Ecto neural progenitor cell (in vitro differentiated cells): ENCODE measurements at places on chromosomes 7 and 10.

- DNase-seq = no peak
Measured at GRCh38 chr10:48638739-48639527, 34.1 kb upstream of the ARHGAP22 start.

- no peak for DNase-seq
Measured at GRCh38 chr7:96521068-96521894, 188.4 kb downstream of the SEM1 start.

- no peak for DNase-seq
Measured at GRCh38 chr10:47286591-47287315, 13.2 kb upstream of the GDF10 start.

DNA sequence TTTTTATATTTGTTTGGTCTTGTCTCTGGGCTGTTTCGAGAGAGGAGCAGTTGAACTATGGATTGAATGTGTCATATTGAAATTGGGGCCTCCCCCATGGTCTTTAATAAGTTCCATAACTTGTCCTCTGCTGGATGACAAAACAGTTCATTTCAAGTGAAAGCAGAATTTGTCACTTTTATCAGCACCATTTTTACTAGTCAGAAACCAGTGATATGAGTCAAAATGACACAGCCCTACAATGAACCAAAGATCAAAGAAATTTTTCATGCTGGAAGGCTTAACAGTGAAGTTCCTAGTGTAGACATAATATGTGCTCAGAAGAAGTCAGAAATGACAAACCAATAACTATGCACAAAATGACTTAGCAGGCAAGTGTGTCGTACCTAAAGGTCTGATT is 133.6 kb upstream of the VWC2 start:
- DNase-seq = no peak

DNA sequence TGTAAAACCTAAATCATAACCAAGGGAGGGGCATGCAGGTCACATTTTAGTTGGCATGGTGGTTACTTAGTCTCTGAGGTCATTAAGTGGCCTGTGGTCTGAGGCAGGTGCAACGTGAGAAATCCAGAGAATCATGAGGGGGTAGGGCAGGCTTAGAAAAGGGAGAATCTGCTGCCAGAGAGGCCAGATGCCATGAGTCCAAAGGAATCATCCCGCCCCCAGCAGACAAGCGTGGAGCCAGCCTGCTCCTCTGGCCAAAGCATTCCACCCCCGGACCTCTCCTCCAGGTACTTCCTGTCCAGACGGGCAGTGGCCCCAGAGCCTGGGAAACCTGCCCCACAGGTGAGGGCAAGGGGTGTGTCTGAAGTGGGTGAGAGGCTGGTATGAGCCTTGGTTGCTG is 196.4 kb upstream of the ZNF32 start:
- peak; percentile 18 for DNase-seq

DNA sequence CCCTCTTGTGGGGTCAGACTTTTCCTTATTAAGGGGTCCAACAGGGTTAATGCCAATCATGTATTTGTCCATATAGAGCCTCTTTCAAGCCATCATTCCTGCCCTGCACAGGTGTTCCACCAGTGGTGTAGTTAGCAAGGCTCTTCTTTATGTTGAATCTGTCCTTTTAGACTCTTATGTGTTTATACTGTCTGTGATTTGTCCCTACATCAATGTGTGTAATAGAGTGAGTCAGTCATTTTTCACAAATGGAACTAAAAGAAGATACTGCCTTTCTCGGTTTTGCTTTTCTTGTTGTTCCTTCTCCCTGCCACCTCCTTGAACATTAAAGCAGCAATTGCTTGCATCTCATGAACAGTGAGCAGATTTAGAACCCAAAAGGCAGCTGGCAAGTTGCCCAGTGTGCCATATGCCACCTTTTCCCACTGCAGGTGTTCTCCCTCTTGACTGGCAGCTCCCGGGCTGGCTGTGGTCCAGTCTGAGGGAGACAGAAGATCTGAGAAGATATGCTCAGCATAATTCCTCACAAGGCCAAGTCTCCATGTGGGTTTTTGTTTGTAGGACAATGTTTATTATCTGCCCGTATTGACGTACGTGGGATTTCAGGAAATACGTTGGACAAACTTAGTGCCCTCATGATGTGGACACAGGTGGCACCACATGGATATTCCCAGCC is 154.1 kb downstream of the LHFPL3 start:
- DNase-seq = no peak

- DNase-seq = no peak
Measured at GRCh38 chr7:10216462-10216861, 757.2 kb upstream of the PHF14 start.

DNA sequence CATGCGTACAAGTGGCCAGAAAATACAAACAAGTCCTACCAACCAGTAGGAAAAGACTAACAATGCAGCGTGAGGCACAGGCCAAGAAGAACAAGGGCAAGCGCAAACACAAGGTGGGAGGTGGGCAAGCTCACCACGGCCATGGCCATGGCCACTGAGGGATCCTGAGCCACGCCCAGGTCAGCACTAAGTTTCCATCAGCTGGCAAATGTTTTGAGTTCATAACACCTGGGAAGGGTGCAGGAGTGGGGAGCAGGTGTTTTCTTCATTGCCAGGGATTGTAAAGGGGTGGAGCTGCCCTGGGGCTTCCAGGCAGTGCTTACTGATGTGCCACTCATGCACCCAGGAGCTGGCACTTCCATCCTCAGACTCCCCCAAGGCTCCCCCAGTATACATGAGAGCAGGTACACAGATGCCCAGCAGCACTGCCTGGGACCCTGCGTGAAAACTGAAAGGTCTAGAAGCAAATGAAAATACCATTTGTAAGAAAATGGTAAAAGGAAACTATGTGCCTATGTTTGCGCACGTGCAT is 139.2 kb upstream of the RET start:
- DNase-seq = no peak

GRCh38 chr10:80909254-80909653 is 371.6 kb downstream of the SH2D4B start:
- DNase-seq = no peak

- no peak for DNase-seq
Measured at GRCh38 chr10:14670551-14671240, 104.0 kb downstream of the FAM107B start.

GRCh38 chr7:43763183-43763582 is 4.7 kb downstream of the BLVRA start:
- no peak for DNase-seq

GRCh38 chr10:118568327-118568848 is 27.1 kb downstream of the PRLHR start:
- no peak for DNase-seq

DNA sequence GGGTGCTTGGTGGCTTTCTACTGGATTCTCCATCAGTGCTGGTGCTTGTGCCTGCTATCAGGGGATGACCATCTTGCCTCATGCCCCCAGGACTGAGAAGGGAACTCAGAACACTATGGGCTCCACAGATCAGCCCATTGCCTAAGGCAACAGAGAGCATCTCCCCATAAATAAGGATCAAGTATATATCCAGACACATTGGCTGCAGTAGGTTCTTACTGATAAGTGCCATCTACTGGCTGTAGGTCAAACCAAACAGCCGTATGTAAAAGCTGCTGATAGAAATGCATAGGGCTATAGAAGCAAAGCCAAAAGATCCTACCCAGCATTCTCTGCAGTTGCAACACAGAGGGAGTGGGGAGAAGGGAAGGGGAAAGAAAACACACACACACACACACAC is 153.7 kb downstream of the CDK14 start:
- no peak for DNase-seq

GRCh38 chr10:117734731-117735405 is 192.3 kb downstream of the EMX2 start:
- peak; percentile 77 for DNase-seq

DNA sequence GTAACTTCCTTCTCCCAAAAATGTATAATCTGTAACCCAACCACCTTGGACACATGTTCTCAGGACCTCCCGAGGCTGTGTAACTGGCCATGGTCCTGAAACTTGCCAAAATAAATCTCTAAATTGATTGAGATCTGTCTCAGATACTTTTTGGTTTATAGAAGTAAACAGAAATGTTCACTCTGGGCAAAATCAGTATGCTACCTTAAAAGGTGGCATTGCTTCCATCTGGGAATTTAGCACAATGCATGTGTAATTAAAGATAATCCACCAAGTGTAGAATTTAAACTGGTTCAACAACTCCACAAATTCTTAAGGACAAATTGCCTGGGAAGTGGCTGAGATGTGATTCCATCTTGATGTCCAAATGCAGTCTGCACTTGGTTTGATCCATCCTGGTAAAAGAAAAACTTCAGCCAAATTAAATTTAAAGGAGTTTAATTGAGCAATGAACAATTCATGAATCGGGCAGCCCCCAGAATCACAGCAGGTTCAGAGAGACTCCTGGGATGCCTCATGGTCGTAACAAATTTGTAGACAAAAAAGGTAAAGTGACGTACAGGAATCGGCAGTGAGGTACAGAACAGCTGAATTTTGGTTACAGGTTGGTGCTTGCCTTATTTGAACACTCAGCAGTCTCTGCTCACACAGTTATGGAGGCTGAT is 102.6 kb upstream of the PFKP start:
- no peak for DNase-seq

DNA sequence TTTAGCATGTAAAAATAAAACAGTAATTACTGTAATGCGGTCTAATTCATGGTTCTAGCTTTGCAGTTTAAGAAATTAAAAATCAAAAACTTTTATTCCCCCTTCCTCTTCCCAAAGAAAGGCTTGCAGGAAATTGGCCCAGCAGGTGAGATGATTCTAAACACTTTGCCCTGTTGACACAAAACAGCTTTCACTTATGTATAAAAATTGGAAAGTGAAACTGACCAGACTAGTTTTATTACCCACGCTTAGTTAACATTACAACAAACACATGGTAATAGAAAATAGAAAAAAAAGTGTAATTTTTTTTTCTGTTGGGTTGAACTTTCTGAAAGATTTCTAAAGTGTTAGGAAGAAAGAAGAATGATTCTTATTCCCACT is 1.2 kb upstream of the CCDC6 start:
- no peak for DNase-seq

GRCh38 chr7:107210400-107210799 is 41.6 kb downstream of the HBP1 start:
- DNase-seq = no peak

GRCh38 chr7:73577627-73578341 is 595 bp downstream of the TBL2 start:
- DNase-seq = no peak

DNA sequence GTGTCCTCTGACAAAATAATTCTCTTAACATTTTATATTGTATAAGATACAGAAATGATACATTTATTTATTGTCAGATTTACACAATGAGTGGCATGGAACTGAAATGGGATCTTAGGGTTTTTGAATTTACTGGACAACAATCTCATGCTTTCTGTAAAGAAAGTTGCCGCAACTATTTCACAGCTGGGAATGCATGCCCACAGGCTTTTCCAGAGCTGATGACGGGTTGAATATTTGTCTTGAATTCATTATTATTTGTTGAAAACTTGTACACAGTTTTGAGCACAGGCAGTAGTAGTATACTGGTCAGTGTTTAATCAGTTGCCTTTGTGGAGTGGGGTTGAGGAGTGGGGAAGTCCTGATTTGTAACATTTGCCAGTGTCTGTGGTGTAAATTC is 20.5 kb upstream of the MRC1 start:
- no peak for DNase-seq

GRCh38 chr10:79189853-79190435 is 121.2 kb downstream of the ZMIZ1 start:
- DNase-seq = no peak

DNA sequence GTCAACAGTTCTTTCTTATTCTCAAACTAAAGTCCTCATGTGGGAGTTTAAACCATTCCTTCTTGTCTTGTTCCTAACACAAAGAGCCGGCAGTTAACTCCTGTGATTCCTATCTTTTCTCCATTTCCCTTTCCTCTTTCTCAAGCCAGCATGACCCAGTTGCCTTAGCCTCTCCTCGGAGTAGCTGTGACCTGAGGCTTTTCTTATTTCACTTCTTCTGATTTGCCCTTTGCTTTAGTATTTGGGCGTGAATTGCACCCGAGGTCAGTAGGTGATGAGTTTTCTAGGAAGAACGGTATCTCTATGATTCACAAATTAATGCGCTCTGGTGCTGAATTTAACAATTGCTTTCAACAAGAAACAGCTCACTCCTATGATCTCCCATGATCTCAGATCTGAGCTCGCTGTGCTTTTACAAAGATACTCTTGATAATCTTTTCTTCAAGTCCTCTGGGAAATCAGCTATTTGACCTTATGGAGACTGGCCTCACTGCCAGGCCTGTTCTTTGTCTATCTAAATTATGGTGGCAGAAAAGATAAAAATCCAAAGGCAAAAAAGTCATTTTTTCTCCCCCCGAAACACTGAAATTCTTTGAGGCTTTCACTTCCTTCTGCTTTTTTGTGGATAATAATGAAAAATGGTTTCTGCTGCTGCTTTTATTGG is 184.6 kb downstream of the JCAD start:
- no peak for DNase-seq

DNA sequence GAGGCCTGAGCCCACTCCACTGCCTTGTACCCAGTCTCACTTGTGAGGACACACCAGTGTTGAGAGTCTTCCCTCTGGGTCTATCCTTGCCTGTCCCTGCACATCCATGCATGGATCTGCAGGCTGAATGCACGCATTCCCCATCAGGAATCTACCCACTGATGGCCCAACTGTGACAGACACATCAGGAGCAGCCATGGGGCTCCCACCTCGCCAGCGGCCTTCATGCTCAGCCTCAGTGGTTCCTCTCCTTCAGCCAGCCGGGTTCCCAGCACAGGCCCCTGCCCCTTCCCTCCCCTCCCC is 21.3 kb downstream of the ANTXRL start:
- no peak for DNase-seq

GRCh38 chr10:61791216-61791615 is 110.3 kb upstream of the ARID5B start:
- DNase-seq = no peak

DNA sequence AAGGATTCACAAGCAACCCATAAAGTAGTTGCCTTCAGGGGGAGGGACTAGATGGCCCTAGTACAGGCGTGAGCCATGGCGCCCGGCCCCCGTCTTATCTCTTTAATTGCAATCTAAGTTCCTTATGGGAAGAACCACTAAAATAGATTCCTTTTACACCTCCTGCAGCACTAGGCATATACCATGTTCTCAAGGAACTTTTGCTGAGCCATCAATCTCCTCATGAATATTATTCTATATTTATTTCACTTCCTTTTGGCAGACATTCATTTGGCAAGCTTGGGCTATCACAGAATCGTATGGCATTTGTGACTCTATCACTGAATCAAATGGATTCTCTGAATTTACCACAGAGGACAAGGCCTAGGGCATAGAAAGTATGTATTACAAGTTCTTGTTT is 14.8 kb upstream of the DNAJC12 start:
- DNase-seq = no peak

DNA sequence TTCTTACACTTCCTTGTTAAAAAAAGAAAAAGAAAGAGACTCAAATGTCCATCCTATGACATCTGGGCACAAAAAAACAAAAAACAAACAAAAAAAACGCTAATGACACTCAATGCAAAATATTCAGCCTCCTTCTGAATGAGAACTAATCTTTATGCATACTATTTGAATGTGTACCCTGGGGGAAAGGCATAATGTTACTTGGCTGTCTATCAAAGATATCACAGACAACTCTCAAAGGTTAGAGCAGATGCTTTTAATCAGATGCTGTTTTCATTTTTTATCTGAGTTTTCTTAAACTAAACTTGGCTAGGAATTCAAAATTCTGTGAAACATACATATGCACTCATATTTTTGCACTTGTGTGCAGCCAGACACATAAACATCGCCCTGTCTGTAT is 745.8 kb downstream of the CNTNAP2 start:
- DNase-seq = no peak
